Activated T-helper 2 cell treated with anti-CD3 and anti-CD28 coated beads, Interferon-gamma antibody, Interleukin-2, Interleukin-4, amounts not matched to agents 10 μg/mL and 5 μg/mL and 100 μg/mL, durations not matched to agents 14 hours and 24 hours and 36 hours (primary cell): ENCODE measurements at places on chromosomes 2 and 18.
A peak's percentile ranks its signal among the peaks of the same experiment; 100 is the strongest.

- peaks cover 38% of the 10 kb centered on the region for H3K4me1 ChIP-seq
- DNase-seq: no peak
- H3K27me3 ChIP-seq: no peaks in the 10 kb centered on the region
- no peak overlapping the region for H3K4me3 ChIP-seq
- no peak overlapping the region for H3K27ac ChIP-seq
Observed at GRCh38 chr2:86081724-86082123, 24.0 kb downstream of the POLR1A start.

- no peaks in the 10 kb centered on the region for H3K4me1 ChIP-seq
- H3K27ac ChIP-seq: no peak overlapping the region
- H3K4me3 ChIP-seq: no peak overlapping the region
- DNase-seq: no peak
- peaks cover 9% of the 10 kb centered on the region for H3K36me3 ChIP-seq
Observed at GRCh38 chr2:10513201-10513600, 65.1 kb upstream of the ODC1 start.

DNA sequence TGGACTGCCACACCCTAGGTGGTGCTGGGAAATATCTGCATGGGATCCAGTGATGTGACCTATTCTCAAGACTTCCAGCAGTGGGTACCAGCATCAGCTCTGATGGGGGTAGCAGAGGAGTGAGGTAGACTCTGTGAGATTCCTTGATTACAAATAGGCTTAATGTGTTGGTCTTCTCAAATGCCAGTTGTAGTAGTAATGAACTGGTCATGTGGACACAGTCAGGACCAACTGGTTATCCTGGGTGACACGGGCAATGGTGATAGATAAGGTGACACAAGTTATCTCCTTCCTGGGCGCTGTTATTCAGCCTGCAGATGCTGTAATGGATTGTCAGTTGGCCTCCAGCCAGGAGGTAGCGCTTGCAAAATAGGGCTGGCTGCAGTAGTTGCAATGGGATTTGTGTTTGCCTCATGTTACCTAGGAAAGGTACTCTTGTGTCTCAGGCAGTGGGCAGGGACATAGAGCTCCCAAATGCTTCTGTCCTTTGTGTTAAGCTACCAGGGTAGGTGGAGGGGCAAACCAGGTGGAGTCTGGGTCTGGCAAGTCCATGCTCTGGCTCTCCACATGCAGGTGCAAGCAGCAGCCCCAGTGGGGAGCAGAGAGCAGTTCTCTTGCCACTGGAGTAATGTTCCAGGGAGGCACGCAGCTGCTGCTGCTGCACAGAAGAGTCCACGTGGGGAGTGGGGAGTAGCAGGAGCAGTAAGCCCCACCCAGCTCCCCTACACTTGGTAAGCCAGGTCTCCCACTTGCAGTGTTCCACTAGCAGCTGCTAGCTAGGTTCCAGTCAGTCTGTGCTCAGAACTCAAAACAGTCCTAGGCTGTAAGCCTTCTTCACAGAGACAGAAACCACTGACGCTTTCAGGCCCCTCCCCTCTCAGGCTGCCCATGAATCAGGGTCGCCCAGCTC, 505.4 kb upstream of the DDX18 start:
- no peaks in the 10 kb centered on the region for H3K27me3 ChIP-seq
- no peak for DNase-seq
- no peaks in the 10 kb centered on the region for H3K4me1 ChIP-seq
- H3K36me3 ChIP-seq: no peaks in the 10 kb centered on the region
- H3K4me3 ChIP-seq: no peak overlapping the region

- no peak overlapping the region for H3K27ac ChIP-seq
- no peaks in the 10 kb centered on the region for H3K4me1 ChIP-seq
- DNase-seq: no peak
- H3K4me3 ChIP-seq: no peak overlapping the region
Observed at GRCh38 chr2:17160594-17160993, 357.6 kb downstream of the RAD51AP2 start.

DNA sequence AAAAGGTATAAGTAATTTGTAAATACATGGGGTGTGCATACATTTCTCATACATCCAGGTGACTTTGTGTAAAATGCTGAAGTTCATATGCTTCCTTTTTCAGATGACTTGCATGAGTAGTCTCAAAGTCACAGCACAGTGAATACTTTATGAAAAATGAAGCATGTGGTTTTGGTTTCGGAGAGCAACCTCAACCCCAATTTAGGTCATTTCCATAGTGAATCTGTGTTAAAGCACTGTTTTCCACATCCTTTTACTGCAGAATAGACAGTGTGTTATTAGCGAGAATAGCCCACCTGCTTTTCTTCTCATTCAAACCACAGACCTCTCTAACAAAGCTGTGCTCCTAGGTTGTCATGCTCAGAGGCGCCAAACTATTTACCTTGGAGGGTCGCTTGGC, 204.4 kb upstream of the RASGRP3 start:
- DNase-seq: no peak
- H3K4me1 ChIP-seq: peaks cover 14% of the 10 kb centered on the region
- no peaks in the 10 kb centered on the region for H3K36me3 ChIP-seq

- no peaks in the 10 kb centered on the region for H3K27me3 ChIP-seq
- peaks cover 10% of the 10 kb centered on the region for H3K4me1 ChIP-seq
- no peak overlapping the region for H3K27ac ChIP-seq
- no peak overlapping the region for H3K4me3 ChIP-seq
- peaks cover 4% of the 10 kb centered on the region for H3K36me3 ChIP-seq
Observed at GRCh38 chr18:79317703-79318102, 78.0 kb upstream of the NFATC1 start.

GRCh38 chr18:42675810-42676209, 439.7 kb downstream of the RIT2 start:
- H3K36me3 ChIP-seq: no peaks in the 10 kb centered on the region
- DNase-seq: no peak
- H3K4me3 ChIP-seq: no peak overlapping the region
- H3K4me1 ChIP-seq: no peaks in the 10 kb centered on the region

DNA sequence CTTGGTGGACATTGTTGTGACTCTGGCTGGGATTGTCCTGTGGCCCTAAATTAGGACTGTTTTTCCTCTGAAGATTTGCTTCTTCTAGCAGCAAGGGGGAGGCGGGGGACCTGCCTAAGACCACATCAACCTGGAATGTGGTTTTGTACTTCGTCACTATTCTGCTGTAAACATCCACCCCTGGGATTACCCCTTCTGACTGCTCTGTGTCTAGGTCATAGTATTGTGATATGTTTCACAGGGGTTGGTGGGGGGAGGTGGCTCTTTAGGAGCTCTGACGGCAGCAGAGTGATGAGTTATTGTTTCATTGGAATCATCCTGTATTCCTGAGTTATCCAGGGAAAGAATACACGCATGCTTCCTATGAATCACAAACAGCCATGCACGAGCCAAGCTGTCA, 226.4 kb upstream of the MYT1L start:
- H3K36me3 ChIP-seq: no peaks in the 10 kb centered on the region
- no peaks in the 10 kb centered on the region for H3K4me1 ChIP-seq
- DNase-seq: no peak
- H3K4me3 ChIP-seq: no peak overlapping the region
- no peak overlapping the region for H3K27ac ChIP-seq
- H3K27me3 ChIP-seq: no peaks in the 10 kb centered on the region

DNA sequence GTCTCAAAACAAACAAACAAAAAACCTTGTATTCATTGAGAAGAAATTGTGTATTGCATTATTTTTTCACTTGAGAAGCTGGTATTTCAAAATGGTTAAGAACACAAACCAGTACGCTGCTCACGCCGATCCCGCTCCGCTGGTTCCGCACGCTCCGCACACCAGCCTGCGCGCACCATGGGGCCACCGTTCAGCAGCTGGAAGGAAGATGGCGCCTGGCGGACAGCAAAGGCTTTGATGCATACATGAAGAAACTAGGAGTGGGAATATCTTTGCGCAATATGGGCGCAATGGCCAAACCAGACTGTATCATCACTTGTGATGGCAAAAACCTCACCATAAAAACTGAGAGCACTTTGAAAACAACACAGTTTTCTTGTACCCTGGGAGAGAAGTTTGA, 75.7 kb downstream of the RBM43 start:
- H3K36me3 ChIP-seq: no peaks in the 10 kb centered on the region
- DNase-seq: no peak
- H3K4me3 ChIP-seq: no peak overlapping the region
- no peaks in the 10 kb centered on the region for H3K27me3 ChIP-seq
- no peak overlapping the region for H3K27ac ChIP-seq

GRCh38 chr2:121596221-121597080, 52.8 kb downstream of the CLASP1 start:
- DNase-seq: no peak
- H3K36me3 ChIP-seq: peaks cover 1% of the 10 kb centered on the region
- H3K4me3 ChIP-seq: peak overlapping the region; percentile 52
- H3K4me1 ChIP-seq: peaks cover 35% of the 10 kb centered on the region
- no peaks in the 10 kb centered on the region for H3K27me3 ChIP-seq

GRCh38 chr2:172434821-172435605, 7.6 kb downstream of the ITGA6 start:
- peak; percentile 44 for DNase-seq
- H3K4me3 ChIP-seq: no peak overlapping the region
- H3K27ac ChIP-seq: no peak overlapping the region
- H3K4me1 ChIP-seq: peaks cover 26% of the 10 kb centered on the region
- H3K27me3 ChIP-seq: peaks cover 59% of the 10 kb centered on the region

- no peak for DNase-seq
- H3K4me3 ChIP-seq: no peak overlapping the region
- peaks cover 15% of the 10 kb centered on the region for H3K4me1 ChIP-seq
- no peak overlapping the region for H3K27ac ChIP-seq
- peaks cover 10% of the 10 kb centered on the region for H3K27me3 ChIP-seq
- no peaks in the 10 kb centered on the region for H3K36me3 ChIP-seq
Observed at GRCh38 chr2:65608466-65608865, 176.1 kb upstream of the SPRED2 start.

- no peak for DNase-seq
- H3K4me3 ChIP-seq: no peak overlapping the region
- no peaks in the 10 kb centered on the region for H3K36me3 ChIP-seq
- H3K4me1 ChIP-seq: no peaks in the 10 kb centered on the region
- H3K27ac ChIP-seq: no peak overlapping the region
- no peaks in the 10 kb centered on the region for H3K27me3 ChIP-seq
Observed at GRCh38 chr18:45447355-45448265, 167.7 kb upstream of the SLC14A2 start.

- no peak for DNase-seq
- H3K36me3 ChIP-seq: no peaks in the 10 kb centered on the region
- peaks cover 55% of the 10 kb centered on the region for H3K4me1 ChIP-seq
Observed at GRCh38 chr2:207319316-207319715, 153.6 kb upstream of the KLF7 start.

GRCh38 chr2:217743407-217743806, 259.4 kb downstream of the TNS1 start:
- no peak overlapping the region for H3K4me3 ChIP-seq
- no peak overlapping the region for H3K27ac ChIP-seq
- H3K4me1 ChIP-seq: peaks cover 2% of the 10 kb centered on the region
- H3K27me3 ChIP-seq: peaks cover 3% of the 10 kb centered on the region
- no peaks in the 10 kb centered on the region for H3K36me3 ChIP-seq
- DNase-seq: no peak

DNA sequence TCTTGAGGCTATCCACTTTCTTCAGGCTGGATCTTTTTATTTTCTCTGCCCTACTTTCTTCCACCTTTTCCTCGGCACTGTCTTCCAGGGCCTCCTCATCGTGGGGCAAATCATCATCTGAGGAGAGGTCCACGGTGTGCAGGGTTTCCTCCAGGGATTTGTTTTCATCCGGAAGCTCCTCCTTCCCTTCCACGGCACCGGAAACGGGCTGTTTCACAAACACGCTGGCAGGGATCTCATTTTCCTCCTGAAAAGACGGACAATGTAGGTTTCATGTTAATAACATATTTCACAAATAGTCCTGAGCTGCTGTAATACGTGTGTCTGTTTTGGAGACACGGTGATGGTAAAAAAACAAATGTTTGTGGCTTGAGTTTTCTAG, 10.4 kb downstream of the CAVIN2 start:
- peaks cover 31% of the 10 kb centered on the region for H3K27me3 ChIP-seq
- no peaks in the 10 kb centered on the region for H3K36me3 ChIP-seq
- no peak overlapping the region for H3K4me3 ChIP-seq

GRCh38 chr2:72576861-72577260, 249.0 kb downstream of the EXOC6B start:
- H3K27me3 ChIP-seq: peaks cover 7% of the 10 kb centered on the region
- DNase-seq: no peak
- no peak overlapping the region for H3K4me3 ChIP-seq
- no peaks in the 10 kb centered on the region for H3K4me1 ChIP-seq
- H3K36me3 ChIP-seq: no peaks in the 10 kb centered on the region
- H3K27ac ChIP-seq: no peak overlapping the region

- H3K4me3 ChIP-seq: no peak overlapping the region
- H3K4me1 ChIP-seq: no peaks in the 10 kb centered on the region
- H3K27ac ChIP-seq: no peak overlapping the region
- no peaks in the 10 kb centered on the region for H3K27me3 ChIP-seq
- H3K36me3 ChIP-seq: no peaks in the 10 kb centered on the region
Observed at GRCh38 chr18:46360102-46360699, 256.0 kb downstream of the HAUS1 start.

DNA sequence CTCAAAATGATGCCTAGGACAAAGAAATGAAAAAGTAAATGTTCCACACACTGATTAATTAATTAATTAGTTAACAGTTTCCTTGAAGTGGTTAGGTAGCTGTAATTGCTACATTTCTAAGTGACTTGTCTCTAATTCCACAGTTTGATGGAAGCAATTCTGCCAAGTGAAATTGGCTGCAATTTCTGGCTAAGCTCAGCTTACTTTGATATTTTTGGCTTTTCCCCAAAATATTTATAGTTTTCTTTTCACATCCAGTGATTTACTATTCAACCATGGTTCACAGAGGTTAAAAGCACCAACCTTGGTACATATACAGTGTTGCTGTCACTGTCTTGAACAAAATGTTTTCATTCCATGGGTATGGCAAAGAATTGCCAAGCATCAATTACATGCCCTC, 459.5 kb upstream of the CDH20 start:
- H3K4me1 ChIP-seq: no peaks in the 10 kb centered on the region
- DNase-seq: no peak
- no peaks in the 10 kb centered on the region for H3K27me3 ChIP-seq
- no peak overlapping the region for H3K27ac ChIP-seq

DNA sequence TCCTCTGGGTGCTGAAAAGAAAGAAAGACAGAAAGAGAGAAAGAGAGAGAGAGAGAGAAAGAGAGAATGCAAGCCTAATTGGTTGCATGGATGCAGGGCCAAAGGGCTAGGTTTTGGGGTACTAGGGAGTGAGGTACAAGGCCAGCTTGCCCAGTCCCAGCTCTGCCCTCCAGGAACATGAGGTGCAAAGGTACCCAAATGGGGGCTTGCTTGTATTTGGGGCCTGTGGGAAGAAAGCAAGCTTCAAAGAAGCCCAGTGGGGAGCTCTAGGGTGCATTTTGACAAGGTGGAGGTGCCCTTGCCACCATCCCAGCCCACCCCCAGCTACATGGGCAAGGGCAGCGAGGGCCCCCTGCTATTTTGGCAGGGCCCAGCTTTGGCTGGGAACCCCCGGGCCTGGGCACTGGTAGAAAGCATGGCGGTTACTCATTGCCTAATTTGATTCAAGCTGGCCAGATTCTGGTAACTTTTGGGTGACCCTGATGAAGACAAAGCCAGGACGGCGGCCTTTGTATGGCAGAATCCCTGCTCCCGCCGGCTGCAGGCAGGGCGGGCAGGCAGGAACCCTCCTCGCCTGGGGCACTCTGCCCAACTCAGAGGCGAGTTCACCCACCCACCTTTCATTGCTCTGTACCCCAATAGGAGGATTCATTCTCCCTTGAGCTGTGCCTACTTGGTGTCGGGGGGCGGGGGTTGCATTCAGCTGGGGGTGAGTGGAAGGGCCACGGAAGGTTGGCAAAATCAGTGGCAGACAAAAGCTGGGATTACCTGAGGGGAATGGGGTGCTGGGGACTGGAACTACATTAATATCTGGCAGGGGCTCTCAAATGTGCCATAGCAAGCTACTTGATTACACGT, 537 bp upstream of the HOXD4 start:
- no peak overlapping the region for H3K27ac ChIP-seq
- H3K36me3 ChIP-seq: peaks cover 3% of the 10 kb centered on the region
- H3K4me1 ChIP-seq: no peaks in the 10 kb centered on the region
- no peak overlapping the region for H3K4me3 ChIP-seq
- no peak for DNase-seq
- H3K27me3 ChIP-seq: peaks cover 88% of the 10 kb centered on the region
